ENCODE measurements at places on chromosomes 6 and 20. TPM values are rescaled to one million over a fixed set of nuclear protein-coding genes. Genes with fewer than 3 reads are reported as not detected.

Gene ZNF165
- total RNA-seq, result 5.8 TPM

Gene RSPH4A
- total RNA-seq, result 0.31 TPM

Gene LTA
- not detected for total RNA-seq

Gene PRL
- total RNA-seq, result not detected

Gene CYP24A1
- not detected for total RNA-seq

Gene SOBP
- total RNA-seq, result 3.8 TPM

Gene RBM24
- total RNA-seq, result 0.55 TPM
